ENCODE measurements at places on chromosomes 7 and 10.

DNA sequence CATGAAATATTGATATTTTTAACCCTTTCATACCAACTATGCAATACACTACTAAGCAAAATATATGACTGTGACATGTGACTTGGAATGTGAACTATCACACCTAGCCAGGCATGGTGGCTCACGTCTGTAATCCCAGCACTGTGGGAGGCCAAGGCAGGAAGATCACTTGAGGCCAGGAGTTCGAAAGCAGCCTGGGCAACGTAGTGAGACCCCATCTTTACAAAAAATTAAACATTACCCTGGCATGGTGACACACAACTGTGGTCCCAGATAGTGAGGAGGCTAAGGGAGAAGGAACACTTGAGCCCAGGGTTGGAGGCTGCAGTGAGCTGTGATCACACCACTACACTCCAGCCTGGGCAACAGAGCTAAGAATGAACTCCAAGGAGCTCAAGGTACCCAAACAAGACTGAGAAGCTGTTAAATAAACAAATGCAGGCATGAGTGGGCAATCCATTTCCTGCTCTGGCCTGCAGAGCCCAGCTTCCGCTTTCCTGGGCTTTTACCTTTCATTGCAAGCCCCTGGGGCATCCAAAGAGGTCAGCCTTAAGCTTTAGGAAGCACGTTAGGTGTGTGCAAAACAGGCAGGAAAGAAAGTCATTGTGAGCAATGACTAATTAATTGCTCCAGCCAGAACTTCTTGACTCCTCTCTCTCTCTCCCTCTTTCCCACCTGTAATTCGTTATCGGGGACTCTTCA lies 162.1 kb upstream of the FOXK1 start:
- no peak for DNase-seq

GRCh38 chr10:122163174-122164022 lies 107.7 kb upstream of the BTBD16 start:
- no peak for DNase-seq

GRCh38 chr7:97844036-97844435 lies 28.2 kb downstream of the ASNS start:
- DNase-seq, result no peak

- DNase-seq, result no peak
These were observed 450.6 kb upstream of the SORCS1 start for GRCh38 chr10:107614939-107615685.

DNA sequence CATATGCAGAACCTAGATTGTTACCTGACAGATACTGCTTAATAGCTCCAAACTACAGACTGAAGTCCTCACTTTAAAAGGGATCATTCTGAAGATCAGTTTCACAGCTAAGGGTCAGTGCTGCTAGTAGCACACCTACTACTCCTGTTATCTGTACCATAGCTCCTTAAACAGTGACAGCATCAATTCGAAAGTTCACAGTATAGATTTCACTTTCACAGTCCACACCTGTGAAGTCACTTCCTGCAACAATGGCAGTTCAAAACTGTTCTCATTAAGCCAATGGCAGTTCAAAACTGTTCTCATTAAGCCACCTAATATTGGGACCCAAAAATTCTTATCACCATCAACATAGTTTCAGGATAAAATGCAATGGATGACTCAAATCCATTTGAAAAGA lies 10.7 kb upstream of the FHIP2A start:
- no peak for DNase-seq
